HT-29 (cell line): ENCODE measurements at places on chromosomes 13 and 19.
A peak's percentile ranks its signal among the peaks of the same experiment; 100 is the strongest.

GRCh38 chr19:58218899-58219298 is 9.8 kb upstream of the ZNF544 start:
- peak; percentile 39 for DNase-seq

GRCh38 chr13:77952276-77952675 is 33.6 kb upstream of the EDNRB start:
- no peak for DNase-seq

GRCh38 chr19:43610493-43610892 is 1.4 kb upstream of the SRRM5 start:
- no peak for DNase-seq

- DNase-seq, result peak; percentile 57
Measured at GRCh38 chr19:38656171-38656981, 8.9 kb downstream of the ACTN4 start.

- no peak for DNase-seq
Measured at GRCh38 chr13:31461923-31462322, 262.1 kb downstream of the B3GLCT start.

GRCh38 chr19:17488593-17489391 is 18.5 kb downstream of the SLC27A1 start:
- peak; percentile 82 for DNase-seq

DNA sequence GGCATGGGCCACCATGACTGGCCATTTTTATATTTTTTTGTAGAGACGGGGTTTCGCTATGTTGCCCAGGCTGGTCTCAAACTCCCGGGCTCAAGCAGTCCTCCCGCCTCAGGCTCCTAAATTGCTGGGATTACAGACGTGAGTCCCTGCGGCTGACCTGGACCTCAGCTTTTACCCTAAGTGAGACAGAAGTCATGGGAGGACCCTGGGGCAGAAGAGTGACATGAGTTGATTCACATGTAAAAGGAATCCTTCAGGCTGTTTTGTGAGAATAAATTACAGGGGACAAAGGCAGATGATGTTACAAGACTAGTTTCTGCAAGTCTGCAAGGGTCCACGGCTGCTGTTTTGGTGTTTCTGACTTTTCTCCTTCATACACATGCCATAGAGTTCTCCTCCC is 2.6 kb upstream of the BCAM start:
- DNase-seq, result no peak

GRCh38 chr13:90773681-90774080 is 573.8 kb upstream of the MIR17HG start:
- no peak for DNase-seq

- no peak for DNase-seq
Measured at GRCh38 chr13:98856983-98857382, 104.5 kb upstream of the SLC15A1 start.

GRCh38 chr13:66965181-66965580 is 265.0 kb downstream of the PCDH9 start:
- DNase-seq, result no peak

DNA sequence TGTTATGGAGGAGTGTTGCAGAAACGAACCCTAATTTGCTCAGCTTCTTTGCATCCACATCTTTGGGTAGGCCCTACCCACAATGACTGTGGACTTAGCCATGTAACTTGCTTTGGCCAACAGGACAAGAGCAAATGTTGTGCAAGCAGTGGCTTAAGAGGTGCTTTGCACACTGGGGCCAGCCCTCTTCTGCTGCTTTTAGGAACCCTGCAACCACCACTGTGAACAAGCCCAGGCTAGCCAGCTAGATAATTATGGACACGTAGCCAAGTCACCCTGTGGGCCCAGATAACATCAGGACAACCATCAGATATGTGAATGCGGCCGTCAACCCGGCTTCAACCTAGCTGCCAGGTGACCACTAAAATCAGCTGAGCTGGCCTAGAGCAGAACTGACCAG is 17.1 kb downstream of the C19orf47 start:
- DNase-seq, result no peak

- no peak for DNase-seq
Measured at GRCh38 chr19:3980353-3981251, 4.7 kb downstream of the EEF2 start.

- peak; percentile 89 for DNase-seq
Measured at GRCh38 chr13:102773441-102774213, at the start of gene TEX30. TEX30 (minus strand) TSS chr13:102773786; CDS start chr13:102770026, 3,760 bp downstream.

GRCh38 chr13:107251341-107251740 is 683.4 kb upstream of the ARGLU1 start:
- DNase-seq, result no peak

DNA sequence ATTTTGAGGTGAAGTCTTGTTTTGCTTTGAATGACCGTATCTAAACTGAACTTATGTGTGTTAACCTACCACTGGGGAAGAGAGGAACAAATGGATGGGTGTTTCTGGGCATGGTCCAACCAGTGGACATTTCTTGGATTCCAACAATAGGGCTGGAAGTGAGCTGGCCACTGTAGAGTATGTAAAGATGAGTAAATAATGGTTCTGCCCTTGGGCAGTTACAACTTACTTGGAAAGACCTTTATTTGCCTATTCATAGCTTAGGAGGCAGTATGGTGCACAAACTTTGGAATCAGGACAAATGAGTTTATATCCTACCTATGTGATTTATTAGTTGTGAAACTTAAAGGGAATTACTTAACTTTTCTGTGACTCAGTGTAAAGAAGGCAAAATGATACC is 429.5 kb downstream of the HS6ST3 start:
- DNase-seq, result no peak
